Suppressor macrophage treated with lipopolysaccharide for 1 hour (primary cell): ENCODE measurements at places on chromosomes 1 and 21.

DNA sequence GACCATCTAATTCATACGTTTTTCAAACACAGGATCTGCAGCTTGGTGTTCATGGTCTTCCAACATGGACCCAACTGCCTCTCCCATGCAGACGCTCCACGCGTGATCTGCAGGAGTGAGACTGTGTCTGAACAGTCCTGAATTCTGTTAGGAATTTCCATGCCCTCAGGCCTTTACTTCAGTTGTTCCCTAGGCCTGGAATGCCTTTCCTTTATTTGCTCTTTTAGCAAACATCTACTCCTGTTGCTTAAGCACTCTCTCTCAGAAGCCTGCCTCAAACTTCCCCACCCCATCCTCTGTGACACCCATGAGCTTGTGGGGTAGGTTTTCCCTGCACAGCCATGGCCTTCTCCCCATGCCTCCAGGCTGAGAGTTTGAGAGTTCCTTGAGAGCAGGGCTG lies 73.7 kb downstream of the DMRTB1 start:
- no peak for DNase-seq

DNA sequence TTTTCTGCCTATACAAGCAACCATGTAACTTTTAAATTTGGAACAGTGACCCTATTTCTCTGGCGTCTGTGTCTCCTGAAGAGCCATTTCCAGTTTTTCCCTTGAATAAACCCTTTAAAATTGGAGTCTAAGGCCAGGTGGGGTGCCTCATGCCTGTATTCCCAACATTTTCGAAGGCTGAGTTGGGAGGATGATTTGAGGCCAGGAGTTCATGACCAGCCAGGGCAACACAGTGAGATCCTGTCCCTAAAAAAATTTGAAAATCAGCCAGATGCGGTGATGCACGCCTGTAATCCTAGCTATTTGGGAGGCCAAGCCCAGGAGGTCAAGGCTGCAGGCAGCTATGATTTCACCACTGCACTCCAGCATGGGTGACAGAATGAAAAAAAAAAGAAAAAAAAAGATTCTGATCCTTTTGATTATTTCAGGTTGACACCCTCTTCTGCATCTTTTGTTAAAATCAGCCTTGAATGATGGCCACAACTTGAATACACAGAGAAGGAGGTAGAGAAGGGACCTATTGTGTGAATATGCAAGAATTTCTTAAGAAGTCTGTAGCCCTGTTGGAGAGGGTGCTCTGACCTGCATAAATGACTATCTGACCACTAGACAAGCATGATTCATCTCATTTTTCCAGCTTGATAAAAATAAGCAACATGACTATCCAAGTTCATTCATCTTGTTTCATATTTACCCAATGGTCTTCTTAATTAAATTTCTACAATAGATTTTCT lies 40.2 kb upstream of the PARP1 start:
- DNase-seq, result no peak

DNA sequence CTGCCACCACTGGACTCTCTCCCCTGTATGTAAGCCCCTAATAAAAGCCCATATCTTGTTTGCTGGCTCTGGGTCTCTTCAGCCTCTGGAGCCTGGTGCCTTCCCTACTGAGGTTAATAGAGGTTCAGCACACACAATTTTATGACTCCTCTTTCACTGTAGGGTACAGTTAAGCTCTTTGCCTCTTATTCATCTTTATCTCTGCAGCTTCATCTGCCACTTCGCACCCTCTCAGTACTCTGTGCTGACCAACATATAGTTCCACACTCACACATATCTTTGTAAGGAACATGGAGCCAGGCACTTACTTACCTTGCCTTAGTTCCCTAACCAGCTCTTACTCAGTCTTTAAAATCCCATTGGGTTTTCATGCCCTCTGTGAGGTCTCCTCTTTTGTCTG lies 4.5 kb downstream of the BTBD8 start:
- no peak for DNase-seq

DNA sequence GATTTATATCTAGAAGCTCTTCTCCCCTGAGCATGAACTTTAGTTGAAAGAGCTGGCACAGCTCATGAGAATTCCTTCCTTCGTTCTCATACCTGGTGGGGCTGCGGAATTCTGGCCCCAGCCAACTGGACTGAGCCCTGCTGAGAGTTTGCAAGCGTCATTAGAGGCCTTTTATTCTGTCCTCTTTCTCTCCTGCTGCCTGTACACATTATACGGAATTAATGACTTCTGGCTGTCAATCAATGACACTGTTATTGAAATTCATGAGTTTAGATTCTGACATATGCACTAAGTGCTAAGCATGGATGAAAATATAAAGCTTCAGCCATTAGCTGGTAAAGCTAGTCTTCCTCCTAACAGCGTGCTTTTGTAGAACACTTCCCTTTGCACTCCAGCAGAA lies 27.5 kb downstream of the KAZN start:
- no peak for DNase-seq
